Activated naive CD8-positive, alpha-beta T cell treated with anti-CD3 and anti-CD28 coated beads, Interleukin-2, amount 10 ng/mL, durations not matched to agents 7 days and 5 days (primary cell): ENCODE measurements at places on chromosomes 6 and 20. TPM values are rescaled to one million over a fixed set of nuclear protein-coding genes. Genes with fewer than 3 reads are reported as not detected.

Gene BPIFB2
- not detected for total RNA-seq

DNA sequence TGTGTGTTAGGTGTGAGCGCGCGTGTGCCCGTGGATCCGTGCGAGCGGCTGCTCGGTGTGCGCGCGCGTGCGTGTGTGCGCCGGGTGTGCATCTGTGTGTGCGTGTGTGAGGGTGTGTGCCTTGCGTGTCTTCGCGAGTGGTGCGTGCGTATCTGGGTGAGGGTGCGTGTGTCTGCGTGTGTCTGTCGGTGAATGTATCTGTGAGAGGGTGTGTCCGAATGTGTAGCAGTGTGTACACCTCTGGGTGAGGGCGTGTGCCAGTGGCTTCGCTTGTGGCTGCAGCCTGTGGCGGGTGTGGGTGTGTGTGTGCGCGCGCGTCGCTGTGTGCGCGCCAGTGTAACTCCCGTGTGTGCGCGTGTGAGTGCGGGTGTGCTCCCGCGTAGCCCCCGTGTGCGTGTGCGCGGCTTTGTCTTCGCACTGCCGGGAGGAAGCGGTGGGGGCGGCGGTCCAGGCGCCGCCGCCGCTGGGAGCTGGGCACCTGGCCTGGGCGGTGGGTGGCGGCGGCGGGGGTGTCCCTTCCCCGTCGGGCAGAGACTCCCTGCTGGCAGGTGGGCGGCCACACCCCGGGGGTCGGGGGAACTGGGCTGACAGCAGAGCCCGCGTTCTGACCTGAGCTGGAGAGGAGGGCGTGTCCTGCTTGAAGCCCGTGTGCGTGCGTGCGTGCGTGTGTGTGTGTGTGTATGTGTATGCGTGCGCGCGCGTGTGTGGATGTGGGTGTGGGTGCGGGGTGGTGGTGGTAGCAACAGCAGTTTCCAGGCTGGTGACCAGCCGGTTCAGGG is 61.3 kb upstream of the EPB41L1 start:
- peak; percentile 49 for DNase-seq

- DNase-seq, result no peak
These were observed 32.1 kb downstream of the KIAA1755 start for GRCh38 chr20:38228436-38228835.

GRCh38 chr6:95866732-95867131 is 149.0 kb upstream of the FUT9 start:
- no peak for DNase-seq

Gene PCK1
- total RNA-seq, result not detected

DNA sequence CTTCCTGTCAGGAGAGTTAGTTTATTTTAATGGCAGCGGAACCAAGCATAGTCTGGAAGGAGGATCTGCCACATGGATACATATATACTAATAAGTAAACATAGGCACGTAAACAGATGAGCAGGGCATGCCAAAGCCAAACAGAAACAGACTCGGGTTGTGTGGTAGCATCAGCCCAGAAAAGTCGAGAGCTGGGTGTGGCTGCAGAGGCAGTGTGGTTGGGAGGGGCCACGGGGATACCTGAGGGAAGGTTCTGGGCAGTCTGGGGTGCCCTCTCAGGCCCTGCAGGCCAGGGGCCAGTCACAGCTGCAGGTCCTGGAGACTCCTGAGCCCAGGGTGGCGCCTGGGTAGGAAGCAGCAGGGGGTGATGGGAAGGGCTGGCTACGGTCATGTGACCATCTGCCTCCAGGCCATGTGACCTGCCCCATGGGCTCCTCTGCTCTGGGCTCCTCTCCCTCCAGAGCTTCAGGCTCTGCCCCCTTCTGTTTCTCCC is 42.8 kb upstream of the MRPS10 start:
- no peak for DNase-seq

DNA sequence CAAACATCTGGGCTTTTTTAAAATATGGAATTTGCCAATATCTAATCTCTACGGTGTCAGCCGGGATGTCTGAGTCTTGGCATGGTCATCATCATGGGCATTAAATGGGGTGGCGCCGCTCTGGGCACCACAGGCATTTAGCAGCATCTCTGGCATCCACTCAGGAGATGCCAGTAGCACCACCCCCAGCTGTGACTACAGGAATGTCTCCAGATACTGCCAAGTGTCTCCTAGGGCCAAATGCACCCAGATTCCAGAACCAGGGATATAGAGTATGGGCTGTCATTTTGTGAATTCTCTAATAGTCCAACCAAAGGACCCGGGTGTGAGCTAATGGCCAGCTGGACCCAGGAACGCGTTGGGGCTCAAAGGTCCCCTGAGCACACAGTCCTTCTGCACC is 361.0 kb downstream of the TAF4 start:
- no peak for DNase-seq

Gene KCNK15
- total RNA-seq, result not detected

DNA sequence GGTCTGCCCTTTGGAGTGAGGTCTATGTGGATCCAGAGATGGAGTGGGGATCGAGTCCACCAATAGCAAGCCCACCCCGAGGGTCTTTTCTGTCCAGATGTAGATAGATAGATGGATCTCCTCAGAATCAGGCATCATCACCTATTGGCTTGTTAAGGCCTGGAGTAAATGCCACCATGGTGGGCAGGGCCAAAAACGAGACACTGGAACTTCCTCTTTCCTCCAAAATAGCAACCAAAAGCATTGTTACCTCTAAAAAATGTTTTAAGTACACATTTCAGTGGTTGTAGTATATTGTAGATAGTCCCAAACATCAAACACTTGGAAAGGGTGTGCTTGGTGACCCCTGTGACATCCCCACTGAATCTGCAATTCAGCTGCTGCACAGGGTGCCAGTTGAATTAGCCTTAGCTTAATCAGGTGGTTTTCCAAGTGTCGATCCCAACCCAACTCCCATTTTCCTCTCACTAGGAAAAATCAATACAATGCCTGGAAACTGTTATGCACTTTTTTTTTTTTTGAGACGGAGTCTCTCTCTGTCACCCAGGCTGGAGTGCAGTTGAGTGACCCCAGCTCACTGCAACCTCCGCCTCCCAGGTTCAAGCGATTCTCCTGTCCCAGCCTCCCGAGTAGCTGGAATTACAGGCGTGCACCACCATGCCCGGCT is 35.0 kb upstream of the NELFCD start:
- no peak for DNase-seq

Gene RSPO4
- 0.28 TPM for total RNA-seq

Gene PPP1R14C
- total RNA-seq, result not detected

- DNase-seq, result no peak
These were observed 45.5 kb upstream of the HLA-E start for GRCh38 chr6:30443657-30444450.

- DNase-seq, result no peak
These were observed 47.9 kb upstream of the KCNK16 start for GRCh38 chr6:39370390-39370789.

- peak; percentile 70 for DNase-seq
These were observed 58.4 kb downstream of the TRIM38 start for GRCh38 chr6:26021001-26021349.

GRCh38 chr6:106334646-106335448 is 9.3 kb upstream of the ATG5 start:
- DNase-seq, result peak; percentile 47

DNA sequence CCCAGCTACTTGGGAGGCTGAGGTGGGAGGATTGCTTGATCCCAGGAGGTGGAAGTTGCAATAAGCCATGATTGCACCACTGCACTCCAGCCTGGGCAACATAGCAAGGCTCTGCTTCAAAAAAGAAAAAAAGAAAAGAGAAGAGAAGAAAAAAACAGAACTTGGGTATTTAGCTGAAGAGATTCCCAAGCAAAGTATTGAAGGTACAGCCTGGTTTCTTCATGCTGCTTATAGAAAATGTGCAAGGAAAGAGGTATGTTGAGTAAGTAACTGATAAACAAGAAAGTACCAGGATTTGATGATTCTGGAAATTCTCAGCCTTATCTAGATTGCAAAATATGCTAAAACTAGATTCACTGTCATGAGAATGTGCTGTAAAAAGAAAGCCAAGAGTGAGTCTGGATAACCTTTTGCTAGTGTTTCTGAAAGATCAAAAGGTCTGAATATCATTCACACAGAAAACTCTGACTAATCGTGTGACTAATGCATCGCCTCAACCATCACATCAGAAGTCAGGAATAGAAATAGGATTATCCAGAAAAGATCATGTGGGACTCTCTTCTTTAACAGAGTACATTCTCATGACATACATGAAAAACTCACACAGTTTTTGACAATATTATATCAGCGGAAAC is 32.4 kb upstream of the NOP56 start:
- no peak for DNase-seq

Gene NKX2-2
- total RNA-seq, result not detected

GRCh38 chr20:63321148-63321831 is 28.3 kb downstream of the COL20A1 start:
- DNase-seq, result no peak

DNA sequence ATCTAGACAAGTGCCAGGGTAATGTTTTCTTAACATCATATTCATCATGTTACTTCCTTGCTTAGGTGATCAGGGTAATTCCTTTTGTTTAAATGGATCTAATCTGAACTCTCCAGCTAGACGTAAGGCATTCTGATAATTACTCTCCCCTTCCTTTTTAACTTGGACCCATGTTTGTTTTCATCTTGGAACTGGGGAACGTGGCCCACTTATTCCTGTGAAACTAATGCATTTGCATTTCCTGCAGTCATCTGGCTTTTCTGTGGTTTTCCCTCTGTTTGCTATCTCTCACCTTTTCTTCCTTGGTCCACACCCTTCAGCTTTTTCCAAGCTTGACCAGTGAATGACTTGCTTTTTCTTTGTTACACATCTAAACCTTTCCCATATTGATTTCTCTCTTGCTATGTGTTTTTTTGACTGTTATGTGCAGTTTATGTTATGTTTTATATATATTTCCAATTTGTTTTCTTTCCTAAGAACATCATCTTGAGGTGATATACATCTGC is 33.3 kb downstream of the SLX4IP start:
- no peak for DNase-seq

Gene BPI
- not detected for total RNA-seq

Gene EBF4
- total RNA-seq, result 2.4 TPM

- no peak for DNase-seq
These were observed 29.7 kb upstream of the TMEM217 start for GRCh38 chr6:37287519-37288157.

- no peak for DNase-seq
These were observed 223.0 kb upstream of the LRFN2 start for GRCh38 chr6:40810171-40810570.

Gene BEND3
- 2.2 TPM for total RNA-seq

DNA sequence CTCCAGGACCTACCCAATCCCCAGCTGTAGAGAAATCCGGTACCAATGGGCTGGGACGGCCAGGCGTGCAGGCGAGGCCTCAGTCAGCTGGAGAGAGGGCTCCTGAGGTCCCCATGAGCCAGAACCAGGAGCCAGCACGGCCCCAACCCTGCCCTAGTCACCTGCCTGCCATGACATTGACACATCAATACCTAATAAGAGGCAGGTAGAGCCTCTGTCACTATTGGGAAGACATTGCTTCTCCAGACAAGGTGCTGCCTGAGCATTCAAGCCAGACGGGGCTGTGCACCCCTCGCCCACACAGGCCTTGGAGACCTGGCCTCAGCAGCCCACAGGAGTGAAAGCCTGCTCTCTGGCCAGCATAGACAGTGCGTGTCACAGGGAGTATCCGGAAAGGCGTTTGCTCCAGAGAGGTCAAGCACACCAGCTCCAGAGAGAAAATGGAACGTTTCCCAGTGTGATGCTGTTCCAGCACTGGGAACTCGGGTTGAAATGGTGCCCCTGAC is 3.5 kb downstream of the DLL1 start:
- no peak for DNase-seq

- DNase-seq, result no peak
These were observed 12.1 kb downstream of the TAF4 start for GRCh38 chr20:62053465-62054196.

Gene LY6G6F
- not detected for total RNA-seq

DNA sequence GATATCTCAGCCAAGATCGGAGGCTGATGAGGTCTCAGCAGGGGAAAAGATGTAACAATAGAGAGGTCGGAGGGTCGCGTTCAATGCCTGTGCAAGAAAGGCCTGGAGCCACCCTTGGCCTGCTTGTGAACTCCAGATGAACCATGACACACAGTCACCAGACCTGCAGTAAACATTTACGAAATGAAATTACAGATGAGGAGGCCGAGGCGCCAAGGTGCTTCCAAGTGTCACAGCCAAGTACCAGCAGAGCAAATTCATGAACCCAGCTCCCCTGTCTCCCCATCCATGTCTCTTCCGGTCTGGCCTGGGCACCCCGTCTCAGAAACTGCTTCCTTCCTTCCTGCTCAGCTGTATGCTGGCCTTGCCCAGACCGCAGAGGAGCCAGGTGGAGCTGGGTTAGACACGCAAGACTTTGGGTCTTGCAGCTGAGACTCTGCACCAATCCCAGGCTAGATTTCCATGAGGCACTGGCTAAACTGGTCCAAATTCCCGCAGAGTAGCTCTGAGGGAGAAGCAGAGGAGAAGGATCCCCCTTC is 48.1 kb downstream of the CHMP4B start:
- DNase-seq, result peak; percentile 69

DNA sequence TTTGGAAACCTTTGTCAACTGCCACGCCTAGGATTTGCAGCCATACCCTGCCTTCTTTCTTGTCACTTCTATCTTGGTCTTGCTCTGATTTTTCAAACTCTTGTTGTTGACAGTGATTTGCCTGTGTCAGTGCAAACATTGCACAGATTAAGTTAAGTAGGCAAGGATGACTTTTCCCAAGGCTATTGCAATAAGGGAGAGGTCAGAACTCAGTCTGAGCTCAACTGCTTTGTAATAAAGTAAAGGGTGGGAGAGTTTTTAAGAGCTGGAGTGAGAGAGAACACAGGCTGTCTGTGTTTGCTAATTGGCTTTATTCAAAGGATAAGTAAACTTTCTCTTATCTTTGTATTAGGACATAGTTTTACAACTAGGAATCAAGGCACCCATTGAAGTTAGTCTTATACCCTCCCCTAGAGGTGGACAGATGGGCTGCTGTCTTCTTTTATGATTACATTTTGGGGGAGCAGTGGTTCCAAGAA is 448.6 kb downstream of the PHF3 start:
- no peak for DNase-seq

Gene SLC17A9
- 40.9 TPM for total RNA-seq

Gene HLA-DQA2
- 0.34 TPM for total RNA-seq

Gene ENPP5
- total RNA-seq, result 2.0 TPM

DNA sequence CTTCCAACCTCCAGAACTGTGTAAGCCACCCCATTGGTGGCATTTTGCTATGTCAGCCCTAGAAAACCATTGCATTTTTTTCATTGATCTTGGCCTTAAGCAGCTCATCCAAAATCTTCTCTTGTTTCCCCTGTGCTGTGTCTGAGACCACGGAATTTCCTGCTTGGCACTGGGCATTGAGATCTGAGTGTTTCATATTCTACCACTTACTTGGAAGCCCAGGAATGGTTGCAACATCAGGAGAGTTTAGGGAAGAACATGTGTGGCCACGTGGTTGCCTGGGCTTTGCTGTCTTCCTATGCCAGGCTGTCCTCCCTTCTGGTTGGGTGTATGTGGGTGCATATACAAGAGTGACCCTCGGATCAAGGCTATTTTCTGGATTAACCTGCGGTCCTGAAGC is 139.3 kb upstream of the PMEPA1 start:
- no peak for DNase-seq
